T-cell (primary cell): ENCODE measurements at places on chromosomes 16 and 17.
A peak's percentile ranks its signal among the peaks of the same experiment; 100 is the strongest.

- no peak for DNase-seq
Measured at GRCh38 chr17:77191244-77191643, 50.5 kb downstream of the SEC14L1 start.

GRCh38 chr17:45258981-45259380, 2.9 kb downstream of the SPATA32 start:
- no peak for DNase-seq

DNA sequence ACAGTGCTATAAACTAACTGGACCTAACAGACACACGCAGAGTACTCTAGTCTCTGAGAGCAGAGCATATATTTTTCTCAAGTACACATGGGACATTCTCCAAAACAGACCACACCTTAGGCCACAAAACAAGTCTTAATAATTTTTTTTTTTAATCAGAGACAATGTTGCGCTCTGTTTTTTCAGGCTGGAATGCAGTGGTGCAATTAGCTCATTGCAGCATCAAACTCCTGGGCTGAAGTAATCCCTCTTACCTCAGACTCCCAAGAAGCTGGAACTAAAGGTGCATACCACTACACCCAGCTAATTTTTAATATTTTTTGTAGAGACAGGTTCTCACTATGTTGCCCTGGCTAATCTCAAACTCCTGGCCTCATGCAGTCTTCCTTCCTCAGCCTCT, 37.7 kb downstream of the ULK2 start:
- no peak for DNase-seq

DNA sequence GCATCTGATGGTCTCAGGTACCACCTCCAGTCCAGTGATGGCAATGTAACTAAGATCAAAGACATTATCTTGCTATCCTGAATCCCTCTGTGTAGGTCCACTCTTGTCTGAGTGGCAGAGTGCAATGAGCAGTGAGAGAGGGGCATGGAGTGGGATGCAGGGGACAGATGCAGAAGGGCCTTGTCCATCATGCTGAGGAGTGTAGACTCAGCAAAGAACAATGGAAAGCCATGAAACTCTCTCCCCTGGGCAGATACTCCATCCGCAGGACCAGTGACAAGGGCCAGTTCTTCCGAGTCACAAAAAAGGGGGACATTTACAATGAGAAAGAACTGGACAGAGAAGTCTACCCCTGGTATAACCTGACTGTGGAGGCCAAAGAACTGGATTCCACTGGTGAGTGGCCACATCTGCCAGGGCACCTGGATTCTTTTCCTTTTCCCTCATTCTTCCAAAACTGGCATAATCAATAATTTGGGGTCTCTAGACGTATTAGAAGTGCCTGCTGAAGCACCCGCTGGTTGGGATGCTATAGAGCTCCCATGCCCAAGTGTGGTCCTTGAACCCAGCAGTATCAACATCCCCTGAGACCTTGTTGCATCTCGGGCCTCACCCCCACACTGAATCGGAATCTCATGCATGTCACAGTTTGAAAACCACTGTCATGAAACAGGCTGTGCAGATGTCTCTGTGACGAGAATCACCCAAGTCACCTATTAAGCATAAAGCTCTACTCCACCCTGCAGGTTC, 29.5 kb downstream of the CDH5 start:
- DNase-seq: no peak

DNA sequence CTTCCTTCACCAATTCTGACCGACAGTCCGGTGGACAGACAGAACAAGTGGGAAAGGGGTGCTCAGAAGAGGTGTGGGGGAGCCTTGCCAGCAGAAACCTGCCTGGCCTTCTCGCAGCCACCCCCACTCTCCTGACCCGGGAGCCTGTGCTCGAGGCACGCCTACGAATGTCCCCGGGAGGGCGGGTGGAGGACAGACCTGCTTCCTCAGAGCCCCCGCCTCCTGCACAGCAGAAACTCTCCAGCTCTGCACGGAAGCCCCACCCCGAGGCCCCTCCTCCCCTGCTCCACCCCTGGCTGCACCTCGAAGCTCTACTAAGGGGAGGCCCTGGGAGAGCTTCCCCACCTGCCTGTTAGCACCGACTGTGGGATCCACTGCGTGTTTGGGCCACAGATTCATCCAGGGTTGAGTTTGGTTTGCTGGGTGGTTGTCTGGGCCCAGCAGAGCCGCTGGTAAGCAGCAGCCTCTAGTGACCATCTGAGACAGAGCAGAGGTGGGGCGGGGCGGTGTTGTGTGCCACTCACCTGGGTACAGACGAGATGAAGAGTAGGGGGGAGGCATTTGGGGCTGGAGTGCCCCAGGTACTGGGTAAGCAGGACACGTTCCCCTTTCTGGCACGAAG, 6.2 kb downstream of the TAF1C start:
- DNase-seq: no peak

DNA sequence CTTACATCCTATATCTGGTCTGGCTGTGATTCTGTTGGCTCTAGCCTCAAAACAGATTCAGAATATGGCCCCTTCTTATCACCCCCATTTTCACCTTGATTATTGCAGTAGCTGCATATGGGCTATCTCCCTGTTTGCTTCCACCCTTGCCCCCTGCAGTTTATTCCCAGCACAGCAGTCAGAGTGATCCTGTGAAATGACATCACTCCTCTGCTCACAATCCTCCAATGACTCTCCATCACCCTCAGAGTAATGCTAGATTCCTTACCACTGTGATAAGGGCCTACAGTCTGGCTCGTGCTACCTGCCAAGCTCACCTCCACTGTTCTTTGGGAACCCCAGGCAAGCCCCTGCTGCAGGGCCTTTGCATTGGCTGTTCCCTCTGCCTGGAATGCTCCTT, 92.5 kb downstream of the ASIC2 start:
- DNase-seq: no peak

DNA sequence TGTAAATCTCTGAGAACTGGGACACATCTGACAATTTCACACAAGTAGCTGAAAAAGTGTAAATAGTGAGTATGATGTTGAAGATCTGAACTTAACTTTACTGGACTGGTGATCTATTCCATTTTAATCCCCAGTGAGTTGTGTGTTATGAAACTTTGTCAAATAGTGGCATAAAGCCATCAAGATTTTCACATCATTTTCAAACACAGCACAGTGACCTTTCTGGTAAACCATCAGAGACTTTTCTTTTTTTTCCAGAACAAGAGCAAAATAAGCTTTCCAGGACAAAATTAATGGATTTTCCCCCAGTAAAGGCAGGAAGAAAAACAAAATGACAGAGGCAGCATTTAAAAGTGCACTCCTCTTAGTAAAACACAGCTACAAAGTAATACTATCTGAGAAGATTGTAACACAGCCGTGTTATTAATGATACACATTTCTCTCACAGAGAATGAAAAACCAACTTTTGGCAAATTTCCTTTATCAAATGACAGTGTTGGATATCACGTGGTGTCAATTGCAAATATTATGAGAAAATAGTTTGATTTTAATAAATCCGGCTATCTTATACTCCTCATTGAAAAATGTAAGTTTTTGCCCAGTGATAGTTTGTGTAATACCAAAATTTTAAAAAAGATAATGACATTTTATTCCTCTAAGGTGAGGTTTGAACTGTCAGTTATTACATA, 16.8 kb upstream of the COL1A1 start:
- no peak for DNase-seq

DNA sequence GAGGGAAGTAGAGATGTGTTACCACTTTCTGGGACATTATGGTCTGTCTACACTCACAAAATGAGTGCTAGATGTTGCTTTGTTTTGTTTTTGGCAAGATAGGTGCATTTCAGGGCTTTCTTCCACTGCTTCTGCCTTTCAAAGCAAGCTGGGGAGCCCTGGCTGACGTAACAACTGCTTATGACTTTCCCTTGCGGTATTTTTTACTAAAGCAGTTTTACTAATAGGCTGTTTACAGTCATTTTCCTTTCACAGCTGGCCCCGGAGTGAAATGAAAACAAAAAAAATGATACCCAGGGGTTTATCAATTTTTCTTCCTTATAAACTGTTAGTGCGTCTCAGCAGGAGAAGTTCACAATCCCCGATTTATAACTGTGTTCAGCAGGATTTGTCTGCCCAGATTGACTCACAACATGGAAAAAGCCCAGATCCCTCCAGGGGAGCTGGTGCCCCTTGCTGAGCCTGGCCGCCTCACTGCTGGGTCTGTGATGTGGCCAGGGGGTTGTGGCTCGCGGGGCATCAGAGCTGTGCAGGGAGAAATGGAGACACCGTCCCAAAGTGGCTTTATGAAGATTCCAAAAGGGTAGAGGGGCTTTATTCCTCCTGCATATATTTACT, 184.4 kb upstream of the HS3ST3A1 start:
- DNase-seq: no peak

DNA sequence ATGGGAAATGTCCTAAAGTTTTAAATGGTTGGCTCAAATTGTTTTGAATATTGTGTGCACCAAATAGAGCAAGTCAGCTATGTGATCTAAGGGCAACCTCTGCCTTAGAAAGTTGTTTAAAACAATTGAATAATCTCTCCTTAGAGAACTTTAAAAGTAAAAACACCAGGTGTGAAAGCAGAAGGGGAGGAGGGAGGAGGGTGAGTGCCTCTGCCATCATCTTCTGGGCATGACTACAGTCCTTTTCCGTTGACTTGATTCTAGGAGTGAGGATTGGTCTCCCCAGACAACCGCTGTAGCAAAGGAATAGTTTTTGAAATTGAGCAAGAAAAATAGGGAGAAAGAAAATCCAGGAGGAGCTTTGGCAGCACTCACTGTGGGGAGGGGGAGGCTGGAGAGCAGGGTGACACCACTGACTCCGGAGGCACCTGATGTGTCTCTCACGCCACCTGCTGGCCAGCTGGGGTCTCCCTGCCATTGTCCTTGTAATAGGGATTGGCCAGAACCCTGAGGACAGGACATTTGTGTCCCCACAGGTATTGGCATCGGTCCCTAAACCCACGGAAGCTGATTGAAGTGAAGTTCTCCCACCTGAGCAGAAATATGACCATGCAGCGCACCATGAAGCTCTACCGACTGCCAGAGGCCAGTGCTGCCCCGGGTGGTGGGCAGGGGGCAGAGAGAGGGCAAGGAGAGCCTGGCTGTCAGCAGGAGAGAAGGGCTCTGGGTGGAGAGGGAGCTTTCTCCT, 33.3 kb downstream of the PLCD3 start:
- peak; percentile 48 for DNase-seq

DNA sequence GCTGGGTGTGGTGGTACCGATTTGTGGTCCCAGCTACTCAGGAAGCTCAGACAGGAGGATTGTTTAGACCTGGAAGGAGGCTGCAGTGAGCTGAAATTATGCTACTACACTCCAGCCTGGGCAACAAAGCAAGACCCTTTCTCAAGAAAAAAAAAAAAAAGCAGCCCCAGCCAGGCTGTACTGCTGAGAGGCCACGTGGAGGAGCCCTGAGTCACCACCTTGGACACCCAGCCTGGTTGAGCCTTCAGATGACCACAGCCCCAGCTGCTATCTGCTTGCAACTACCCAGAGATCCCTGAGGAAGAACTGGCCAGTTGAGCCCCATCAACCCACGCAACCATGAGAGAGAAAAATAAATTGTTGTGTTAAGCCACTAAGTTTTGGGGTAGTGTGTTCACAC, 23.6 kb upstream of the GPRC5C start:
- DNase-seq: no peak

GRCh38 chr17:78377858-78378224, 608 bp upstream of the PGS1 start:
- no peak for DNase-seq

DNA sequence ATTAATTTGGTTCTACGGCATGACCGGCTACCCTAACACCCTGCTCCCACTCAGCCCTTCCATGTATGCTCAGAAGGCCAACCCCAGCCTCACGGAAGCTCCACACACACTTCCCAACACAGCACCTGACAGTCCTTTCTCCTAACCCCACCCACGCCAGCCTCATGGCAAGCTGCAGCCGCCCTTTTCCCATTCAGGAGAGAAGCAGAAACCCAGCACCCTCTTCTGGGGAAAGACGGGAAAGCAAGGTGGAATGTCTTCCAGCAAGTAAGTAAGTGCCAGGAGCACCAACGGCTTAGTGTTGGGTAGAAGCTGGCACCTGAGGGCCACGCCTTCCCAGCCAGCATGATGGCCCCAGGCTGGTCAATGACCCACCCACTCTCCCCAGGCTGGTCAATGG, 32.1 kb downstream of the ABR start:
- no peak for DNase-seq

- DNase-seq: no peak
Measured at GRCh38 chr17:76140661-76141211, 309 bp downstream of the FOXJ1 start.

GRCh38 chr17:30234964-30235363, 533 bp downstream of the SLC6A4 start:
- no peak for DNase-seq

DNA sequence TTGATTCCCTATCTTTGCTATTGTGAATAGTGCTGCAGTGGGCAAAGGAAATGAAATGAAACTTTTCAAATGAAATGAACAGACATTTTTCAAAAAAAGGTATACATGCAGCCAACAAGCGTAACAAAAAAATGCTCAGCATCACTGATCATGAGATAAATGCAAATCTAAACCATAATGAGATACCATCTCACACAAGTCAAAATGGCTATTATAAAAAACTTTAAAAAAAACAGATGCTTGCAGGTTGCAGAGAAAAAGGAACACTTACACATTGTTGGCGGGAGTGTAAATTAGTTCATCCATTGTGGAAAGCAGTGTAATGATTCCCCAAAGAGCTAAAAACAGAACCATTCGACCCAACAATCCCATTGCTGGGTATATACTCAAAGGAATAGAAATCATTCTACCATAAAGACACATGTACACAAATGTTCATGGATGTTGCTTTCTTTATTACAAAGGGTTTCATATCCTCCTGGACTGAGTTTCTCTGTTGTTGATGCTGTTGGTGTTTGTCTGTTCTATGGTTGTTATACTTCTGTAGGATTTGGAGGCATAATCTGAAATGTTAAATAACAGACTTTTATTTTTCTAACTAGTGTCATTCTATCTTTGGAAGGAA, 99.3 kb upstream of the SOX9 start:
- DNase-seq: no peak

- DNase-seq: no peak
Measured at GRCh38 chr17:9202532-9202931, 181.2 kb downstream of the NTN1 start.

DNA sequence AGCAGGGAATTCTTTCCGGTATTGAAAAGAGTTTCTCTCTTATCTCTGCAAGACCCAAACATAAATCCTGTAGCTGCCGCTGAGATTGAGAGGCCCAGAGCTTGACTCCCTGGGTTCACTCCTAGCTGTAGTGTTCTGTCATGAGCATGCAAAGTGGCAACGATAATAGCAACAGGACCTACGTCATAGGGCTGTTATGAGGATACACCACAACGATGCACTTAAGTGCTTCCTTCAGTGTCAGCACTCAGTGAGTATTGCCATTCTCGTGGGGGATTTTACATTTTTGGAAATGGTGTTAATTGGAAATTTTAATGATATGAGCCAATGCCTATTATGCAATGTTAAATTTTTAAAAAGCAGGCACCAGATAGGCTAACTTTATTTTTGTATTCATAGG, 199.8 kb downstream of the CYLD start:
- DNase-seq: no peak
